ENCODE measurements at places on chromosomes 7 and 10.

DNA sequence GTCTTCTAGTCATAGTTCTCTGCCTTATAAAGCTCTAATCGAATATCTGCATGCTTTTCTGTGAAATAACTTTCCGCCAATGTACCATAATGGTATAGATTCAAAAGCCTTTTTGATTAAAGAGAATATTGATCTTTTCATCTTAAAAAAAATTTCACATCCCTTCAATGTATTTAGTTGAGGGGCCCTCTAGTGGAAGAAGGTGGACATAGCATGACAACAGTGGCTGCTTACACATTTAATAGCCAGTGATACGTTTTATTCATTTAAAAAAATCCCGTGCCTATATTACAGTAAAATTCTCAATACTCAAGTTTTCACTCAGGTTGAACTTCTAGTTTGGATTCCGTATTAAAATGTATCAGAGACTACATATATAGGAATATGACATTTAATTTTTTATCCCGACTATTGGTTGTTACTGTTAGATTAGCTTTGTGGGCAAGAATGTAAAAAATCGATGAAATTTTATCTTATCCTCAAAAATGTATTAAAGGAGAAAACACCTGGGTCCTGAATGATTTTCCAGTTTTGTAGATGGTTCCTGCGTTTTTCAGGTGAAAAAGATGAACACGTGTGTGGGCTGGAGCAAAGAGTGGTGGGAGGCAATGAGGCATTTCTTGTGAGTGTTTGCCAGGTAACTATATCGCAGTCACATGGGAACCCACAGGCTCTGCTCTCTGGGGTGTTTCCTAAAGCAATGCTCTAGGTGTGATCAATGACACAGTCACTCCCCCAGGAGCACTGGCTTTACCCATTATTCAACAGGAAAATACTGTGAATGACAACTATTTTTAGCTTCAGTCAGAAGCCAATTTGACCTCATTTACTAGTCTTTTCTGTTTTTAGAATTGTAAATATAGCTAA is 24.1 kb upstream of the PNLIP start:
- peak; percentile 44 for DNase-seq

DNA sequence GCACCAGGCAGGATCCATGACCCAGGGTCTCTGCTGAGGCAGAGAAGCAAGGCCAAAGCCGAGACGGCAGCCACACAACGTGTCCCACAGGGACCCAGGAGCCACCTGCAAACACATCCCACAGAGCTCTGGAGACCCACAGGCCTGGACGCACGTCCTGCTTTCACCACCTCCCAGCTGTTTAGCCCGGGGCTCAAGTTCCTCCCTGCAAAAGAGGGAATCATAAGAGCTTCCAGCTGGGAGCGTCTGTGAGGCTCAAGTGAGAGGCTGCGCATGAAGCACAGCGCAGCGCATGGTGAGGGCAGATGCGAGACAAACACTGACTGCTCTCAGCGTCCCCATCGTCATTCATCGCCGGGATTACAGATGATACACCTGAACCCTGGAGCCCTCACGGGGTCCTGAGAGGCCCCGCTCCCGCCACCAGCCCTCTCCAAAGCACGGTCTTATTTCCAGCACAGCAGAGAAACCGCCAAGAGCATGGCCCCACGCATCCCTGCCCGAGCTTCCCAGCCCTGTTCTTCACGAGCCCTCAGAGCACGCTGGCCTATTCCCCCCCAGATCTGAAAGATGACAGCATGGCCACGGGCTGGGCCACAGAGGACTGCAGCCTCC is 88.7 kb downstream of the MAD1L1 start:
- no peak for DNase-seq

GRCh38 chr7:21142081-21142480 is 285.8 kb upstream of the SP4 start:
- DNase-seq: no peak

GRCh38 chr10:129096065-129096984 is 370.7 kb upstream of the MGMT start:
- no peak for DNase-seq

GRCh38 chr10:110147961-110148360 is 59.4 kb upstream of the MXI1 start:
- no peak for DNase-seq

- no peak for DNase-seq
These were observed 3.3 kb downstream of the FAM133B start for GRCh38 chr7:92586841-92587240.

- peak; percentile 54 for DNase-seq
These were observed 34.6 kb upstream of the HECW1 start for GRCh38 chr7:43077732-43078391.

Measured in iPS-NIHi11 (cell line).